Fibroblast of villous mesenchyme (primary cell): ENCODE measurements at places on chromosomes 4 and X. TPM values are rescaled to one million over a fixed set of nuclear protein-coding genes. Genes with fewer than 3 reads are reported as not detected.

DNA sequence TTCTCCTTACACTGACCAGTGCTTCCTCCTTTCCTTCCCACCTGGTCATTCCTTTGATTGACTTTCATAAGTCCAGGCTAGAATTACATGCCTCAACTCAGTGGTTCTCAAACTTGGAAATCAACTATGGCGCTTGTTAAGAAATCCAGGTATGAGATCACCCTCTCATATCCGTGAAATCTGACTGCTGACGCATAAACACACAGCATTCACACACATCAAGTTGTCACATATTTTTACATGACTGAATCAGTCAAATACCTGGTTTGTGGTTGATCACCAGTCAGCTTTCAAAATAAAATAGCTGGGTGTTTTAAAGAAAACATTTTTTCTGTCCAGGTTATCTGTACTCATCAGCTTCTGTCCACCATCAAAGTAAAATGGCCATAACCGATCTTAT is 433.5 kb downstream of the AFF2 start:
- no peak for DNase-seq

DNA sequence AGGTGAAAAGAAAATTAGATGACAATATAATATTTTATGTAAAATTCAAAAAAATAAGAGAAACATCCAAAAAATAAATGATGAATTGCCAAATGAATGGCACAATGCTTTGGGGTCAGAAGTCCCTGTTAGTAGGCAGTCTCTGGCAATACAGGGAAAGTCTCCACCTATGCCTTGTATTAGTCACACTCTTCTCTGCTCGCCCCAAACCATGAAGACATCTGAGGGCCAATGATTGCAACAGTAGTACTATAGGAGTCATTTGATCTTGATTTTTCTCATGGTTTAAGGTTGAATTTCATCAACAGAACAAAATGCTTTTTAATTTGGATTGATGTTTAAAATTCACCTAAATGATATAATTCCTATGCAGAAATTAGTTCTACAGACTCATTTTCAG is 3.9 kb upstream of the PRSS12 start:
- DNase-seq = no peak

TAF7L gene
- 0.32 and 1.3 TPM in 2 replicates for total RNA-seq

GRIA3 gene
- total RNA-seq = 8.1 and 19.4 TPM in 2 replicates

DNA sequence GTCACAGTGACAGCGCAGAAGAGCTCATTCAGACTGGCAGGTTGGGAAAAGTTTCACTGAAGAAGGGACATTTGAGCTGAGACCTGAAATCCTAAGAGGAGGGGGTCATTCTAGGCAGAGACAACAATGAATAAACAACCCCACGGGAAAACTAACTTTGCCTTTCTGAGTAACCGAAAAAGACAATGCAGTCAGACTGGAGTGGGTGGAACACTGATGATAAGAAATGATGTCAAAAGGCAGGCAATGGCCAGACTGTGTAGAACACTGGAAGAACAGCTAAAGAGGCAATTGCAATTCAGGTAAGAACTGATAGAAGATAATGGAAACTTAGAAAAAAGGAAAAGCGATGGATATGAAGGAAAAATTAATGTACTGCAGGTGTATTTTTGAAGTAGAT is 73.8 kb downstream of the CHIC2 start:
- no peak for DNase-seq

- DNase-seq = no peak
Observed at GRCh38 chr4:165191814-165192499, 15.4 kb upstream of the KLHL2 start.
